Psoas muscle (tissue), 8 donors: ENCODE measurements at places on chromosomes 5 and 9. TPM values are rescaled to one million over a fixed set of nuclear protein-coding genes. Genes with fewer than 3 reads are reported as not detected.
A peak's percentile ranks its signal among the peaks of the same experiment; 100 is the strongest.

DNA sequence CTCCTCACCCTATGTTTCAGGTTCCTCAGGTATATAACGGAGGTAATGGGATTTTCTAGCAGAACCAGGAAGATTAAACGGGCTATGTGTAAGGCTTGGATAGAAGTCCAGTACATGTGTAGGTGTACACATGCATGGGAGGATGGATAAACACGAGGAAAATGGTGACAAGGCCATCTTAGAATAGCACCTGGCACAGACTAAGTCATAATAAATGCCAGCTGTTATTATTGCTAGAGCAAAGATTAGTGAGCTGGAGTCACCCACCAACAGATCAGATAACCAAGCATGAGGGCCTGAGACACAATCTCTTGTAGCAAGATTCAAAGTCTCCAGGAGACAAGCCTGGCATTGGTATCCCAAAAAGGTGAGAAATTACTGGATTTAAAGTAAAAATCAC is 21.1 kb downstream of the SPOCK1 start:
- no peak for DNase-seq

The SLIT3 gene
- total RNA-seq = 5.9 TPM

The RASGEF1C gene
- total RNA-seq = not detected

DNA sequence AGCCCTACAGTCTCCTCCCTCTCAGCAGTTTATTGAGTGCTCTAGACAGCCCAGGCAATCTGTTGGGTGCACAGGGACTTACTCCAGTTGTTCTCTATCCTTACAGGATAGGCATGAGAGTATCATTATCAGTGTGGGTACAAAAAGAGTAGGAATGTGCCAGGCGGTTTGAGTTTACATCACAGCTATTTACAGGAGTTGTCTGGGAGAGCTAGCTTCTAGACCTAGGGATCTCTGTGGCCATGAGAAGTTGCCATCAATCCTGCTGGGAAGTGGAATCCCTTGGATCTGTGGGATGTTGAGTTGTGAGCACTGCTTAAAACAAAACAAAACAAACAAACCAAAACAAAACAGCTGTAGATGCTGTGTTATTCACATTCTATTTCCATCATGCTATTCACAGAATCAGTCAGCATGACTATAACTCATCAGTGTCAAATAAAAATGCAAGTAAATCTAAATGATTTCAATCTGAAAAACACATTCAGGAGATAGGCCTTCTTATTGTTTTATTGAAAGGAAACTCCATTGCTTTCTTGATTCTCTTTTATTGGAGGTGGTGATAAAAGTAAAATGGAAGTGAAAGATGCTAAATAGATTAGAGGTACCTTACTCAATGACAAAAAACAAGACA is 552.4 kb upstream of the ZNF608 start:
- DNase-seq = no peak

GRCh38 chr5:167699432-167699831 is 592.0 kb upstream of the WWC1 start:
- no peak for DNase-seq

The LCN9 gene
- not detected for total RNA-seq

DNA sequence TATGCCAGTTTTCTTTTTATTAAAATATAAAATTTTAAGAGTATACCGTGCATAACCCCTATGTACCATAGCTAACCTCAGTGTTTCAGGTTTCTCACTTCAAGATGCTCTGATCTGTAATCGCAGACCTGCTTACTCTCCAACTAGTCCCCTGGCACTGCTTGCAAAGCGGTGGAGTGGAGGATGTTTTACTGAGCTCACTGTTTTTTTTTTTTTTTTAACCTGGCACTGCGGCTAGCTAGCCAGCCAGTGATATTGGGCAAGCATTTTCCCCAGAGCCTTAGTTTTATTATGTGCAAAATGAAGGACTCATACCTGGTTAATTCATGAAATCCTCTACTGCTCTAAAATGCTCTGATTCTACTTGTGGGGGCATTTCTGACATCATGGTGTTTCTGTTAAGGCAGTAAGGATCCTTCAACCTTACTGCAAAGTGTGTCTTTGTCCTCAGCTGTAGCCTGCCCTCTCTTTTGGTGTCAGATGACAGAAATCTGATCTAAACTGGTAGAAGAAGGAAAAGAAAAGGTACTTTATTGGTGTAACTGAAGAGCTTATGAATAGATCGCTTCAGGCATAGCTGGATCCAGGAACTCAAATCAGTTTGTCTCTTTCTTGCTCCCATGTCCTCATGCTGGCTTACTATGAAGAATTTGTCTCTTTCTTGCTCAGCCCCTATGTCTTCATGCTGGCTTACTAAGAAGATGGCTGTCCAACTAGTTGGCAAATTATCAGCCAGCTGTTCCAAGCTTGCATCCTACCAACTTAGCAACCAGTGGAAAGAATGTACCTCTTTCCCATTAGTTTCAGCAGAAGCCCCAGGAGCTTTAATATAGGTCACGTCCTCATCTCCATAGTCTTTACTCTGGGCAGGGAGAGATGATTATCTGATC is 59.8 kb downstream of the DOCK2 start:
- DNase-seq = no peak

DNA sequence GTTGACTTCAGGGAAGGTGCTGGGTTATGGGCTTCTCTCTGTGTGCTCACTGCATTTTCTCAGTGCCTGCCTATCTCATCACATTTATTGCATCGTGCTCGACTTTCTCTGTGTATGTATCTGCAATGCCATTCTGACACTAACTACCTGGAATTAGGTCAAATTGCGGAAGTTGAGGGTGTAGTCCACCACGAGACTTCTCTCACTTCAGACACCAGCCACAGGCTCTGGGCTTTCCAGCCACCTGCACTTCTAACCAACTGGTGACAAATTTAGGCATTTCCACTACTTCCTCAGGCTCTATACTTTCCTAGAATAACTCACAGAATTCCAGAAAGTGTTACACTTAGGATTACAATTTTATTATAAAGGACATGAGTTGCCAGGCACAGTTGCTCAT is 188.6 kb upstream of the ZNF608 start:
- DNase-seq = no peak

The N4BP3 gene
- total RNA-seq = 1.6 TPM

DNA sequence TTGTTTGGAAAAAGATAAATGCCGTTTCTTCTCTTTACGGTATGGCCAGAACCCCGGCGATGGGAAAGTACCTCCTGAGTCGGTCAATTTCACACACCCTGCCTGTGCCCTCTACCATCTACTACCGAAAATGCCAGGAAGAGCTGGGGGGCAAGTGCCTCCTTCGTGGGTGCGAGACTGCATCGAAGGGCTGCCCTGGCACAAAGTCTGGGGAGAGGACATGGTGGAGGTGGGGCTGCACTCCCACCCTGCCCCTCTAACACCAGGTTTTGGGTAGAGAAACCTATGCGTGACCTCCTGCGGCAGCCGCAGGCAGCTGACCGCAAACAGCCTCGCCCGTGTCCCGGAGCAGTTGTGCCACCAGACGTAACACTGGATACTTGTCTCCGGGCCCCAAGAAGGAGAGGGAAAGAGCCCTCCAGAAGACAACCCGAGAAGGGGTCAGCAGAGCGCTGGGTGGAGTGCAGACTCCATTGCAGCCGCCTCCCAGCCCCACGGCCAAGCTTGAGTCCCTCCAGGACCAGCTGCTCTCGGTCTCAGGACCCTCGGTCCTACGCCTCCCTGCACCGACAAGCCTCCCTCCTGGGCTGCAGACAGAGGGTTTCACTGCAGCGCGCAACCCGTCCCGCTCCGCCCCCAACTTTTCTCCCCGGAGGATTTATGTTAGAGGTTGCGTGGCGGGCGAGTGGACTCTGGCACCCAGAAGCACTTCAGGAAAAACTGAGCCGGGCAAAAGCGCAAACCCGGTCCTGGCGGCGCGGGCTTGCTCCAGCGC is 823 bp upstream of the PRDM6 start:
- DNase-seq = no peak

DNA sequence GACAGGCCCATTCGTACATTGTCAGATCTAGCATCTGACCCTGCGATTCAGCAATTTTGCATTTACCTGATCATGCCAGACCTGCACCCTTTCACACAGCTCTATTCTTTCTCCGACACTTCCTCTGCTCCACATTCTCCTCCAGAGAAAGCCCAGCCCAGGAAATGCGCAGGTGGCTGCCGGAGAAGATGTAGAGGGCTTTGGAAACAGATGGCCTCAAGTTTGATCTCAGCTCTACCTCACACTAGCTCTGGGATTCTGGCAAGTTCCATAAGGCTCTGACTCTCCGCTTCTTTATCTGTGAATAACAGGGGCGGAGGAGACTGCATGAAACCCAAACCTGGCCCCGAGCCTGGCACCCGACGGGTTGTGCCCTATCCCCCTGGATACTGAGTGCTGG is 61.5 kb downstream of the GABBR2 start:
- no peak for DNase-seq

GRCh38 chr5:75510836-75511434 is 494 bp downstream of the CERT1 start:
- DNase-seq = peak; percentile 50

DNA sequence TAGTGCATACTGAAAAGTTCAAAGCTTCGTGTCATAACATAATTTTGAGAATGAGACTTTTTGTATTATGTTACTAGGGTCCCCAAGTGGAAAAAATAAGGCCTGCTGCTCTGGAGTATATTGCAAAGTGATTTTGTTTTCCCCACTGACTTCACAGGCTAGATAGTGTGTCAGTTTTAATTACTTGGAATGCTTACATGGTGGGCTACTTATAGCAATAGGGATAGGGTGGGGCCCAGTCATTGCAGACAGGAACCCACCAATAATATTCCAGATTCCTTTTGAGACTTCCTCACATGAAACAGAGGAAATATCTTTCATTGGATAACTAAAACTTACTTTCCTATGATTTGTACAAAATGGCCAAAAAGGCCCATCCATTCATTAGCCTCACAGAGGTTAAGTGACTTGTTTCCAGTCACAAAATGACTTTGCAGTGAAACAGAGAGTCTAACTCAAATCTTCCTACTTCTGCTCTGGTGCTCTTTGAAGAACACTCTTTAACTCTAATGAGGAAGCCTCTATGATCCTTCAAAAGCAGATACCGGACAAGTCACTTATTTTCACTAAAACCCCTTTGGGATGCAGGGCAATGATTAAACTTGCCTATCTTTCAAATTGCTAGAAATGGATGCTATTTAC is 16.2 kb upstream of the MEF2C start:
- DNase-seq = no peak

GRCh38 chr9:16899606-16900005 is 29.1 kb upstream of the BNC2 start:
- DNase-seq = no peak

GRCh38 chr5:41219658-41220269 is 6.4 kb upstream of the C6 start:
- DNase-seq = no peak

DNA sequence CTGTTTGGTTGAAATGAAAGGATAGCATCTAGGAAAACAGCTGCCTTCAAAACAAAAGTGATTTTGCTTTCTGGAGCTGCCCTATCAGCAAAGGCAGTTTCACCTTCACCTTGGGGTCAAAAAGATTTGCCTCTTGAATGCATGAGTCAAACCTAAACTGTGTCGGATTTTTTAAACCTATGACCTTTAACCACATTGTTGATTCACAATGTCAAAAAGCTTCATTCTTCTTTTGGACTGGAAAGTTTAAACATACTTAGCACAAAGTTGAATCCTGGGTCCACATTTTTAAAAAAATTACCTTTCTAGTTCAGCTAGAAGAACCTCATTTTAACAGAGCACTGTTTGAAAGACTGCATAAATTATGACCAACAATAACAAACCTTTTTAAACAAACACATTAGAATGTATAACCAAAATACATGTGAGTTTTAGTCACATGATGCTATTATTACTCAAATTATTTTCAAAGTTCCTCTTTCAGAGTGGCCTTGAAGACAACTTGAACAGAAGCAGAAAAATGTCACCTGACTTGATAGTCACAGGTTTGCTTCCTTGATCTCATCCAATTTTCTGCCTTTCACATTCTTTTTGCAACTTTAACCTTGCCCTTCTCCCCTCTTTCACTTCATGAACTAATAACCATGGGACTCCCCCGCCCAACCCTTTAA is 109.7 kb upstream of the LHFPL2 start:
- no peak for DNase-seq

The PCDHGB6 gene
- 2.2 TPM for total RNA-seq

The LHX3 gene
- total RNA-seq = not detected

The TAF1L gene
- not detected for total RNA-seq

DNA sequence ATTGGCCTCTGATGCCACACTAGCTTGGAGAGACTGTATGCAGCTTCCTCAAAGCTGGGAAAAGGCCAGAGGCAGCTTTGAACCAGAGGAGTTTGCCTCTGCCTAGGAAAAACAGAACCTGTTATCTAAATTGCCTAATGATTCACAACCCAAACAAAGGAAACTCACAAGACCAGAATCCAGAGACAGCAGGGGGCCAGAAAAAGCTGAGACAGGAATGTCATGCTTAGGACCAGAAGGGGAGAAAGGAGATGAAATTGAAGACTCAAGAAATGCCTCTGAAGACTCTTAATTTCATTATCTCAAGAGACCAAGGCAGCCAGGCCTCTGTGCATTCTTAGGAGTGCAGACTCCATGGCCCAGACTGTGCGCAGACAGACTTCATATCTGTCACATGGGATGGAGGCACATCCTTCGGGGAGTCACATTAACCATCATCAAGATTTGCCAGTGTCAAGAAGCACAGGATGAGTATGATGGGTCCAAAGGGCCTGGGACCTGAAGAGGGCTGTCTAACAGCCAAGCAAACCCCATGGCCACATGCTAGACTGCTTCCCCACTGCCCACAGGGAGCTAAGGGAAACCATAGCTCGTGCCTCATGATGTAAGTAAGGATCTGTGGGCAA is 57.3 kb downstream of the ARSB start:
- no peak for DNase-seq

DNA sequence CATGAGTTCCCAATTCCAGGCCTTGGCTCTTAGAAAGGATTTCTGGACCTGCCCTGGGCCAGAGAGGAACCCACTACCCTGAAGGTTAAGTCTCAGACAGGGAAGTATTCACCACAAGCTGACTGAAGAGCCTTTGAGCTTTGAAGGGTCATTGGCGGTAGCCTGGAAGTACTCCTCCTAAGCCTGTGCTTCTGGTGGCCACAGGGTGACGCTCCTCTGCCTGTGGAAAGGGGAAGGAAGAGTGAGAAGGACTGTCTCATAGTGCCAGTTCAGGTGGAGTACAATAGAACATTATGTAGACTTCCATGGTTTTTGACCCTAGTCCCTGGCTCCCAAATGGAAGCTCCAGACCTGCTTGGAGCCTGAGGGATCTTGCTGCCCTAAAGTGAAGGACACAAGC is 1233.2 kb upstream of the CDH6 start:
- no peak for DNase-seq
